ENCODE measurements at places on chromosomes 7 and 10.

DNA sequence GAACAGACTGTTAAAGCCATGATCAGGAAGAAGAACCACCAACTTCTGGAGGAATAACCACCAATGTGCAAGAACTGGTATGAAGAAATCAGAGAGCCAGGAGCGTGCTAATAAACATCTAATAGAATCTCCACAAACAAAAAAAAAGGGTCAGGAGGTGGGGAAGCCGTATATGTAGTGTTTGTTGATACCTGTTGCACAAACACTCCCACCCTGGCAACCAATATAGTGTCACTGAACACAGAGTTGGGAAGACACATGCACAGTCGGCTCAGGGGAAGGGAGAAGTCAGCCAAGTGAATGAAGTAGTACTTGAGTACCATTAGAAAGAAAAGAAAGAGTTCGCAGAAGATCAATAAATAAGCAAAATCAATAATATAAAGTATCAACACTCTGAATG is 400.1 kb downstream of the PARD3 start:
- DNase-seq: no peak

DNA sequence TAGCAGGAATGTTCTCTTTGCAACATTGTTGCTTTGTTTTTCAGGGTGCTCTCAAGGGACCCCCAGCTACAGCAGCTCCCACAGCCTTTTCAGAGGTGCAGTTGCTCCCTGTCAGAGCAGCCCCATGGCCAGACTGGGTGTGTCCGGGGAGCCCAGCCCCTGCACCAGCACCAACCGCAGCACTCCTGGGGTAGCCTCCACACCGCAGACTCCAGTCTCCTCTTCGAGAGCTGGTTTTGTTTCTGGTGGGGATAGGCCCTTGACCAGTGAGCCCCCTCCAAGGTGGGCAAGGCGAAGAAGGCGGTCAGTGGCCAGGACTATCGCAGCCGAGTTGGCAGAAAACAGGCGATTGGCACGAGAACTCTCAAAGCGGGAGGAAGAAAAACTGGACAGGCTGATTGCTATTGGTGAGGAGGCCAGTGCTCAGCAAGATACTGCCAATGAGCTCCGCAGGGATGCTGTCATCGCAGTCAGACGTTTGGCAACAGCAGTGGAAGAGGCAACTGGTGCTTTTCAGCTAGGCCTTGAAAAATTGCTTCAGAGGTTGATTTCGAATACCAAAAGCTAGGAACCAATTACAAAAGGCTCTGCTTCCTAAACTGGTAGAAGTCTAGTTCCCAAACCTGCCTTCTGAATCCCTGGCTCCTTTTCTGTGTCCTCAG is 5.4 kb downstream of the HSPA14 start:
- no peak for DNase-seq

DNA sequence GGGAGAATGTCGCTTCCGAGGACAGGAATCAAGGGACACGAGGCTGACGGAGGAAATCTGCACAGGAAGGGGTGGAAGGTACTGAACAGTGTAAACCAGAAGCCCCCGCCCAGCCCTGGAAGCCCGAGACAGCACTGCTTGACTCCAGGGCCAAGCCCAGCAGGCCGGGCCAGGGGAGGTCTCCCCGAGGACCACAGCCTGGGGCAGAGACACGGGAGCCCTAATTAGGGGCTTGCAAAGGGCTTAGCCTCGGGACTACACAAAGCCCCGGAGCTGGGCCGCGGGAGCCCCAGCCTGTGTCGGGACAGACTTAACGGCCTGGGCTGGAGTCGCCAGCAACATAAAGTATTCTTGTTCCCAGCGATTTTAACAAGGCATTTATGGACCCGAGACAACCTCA is 50.8 kb downstream of the OAT start:
- no peak for DNase-seq

- no peak for DNase-seq
Observed at GRCh38 chr10:119377451-119377957, 165.0 kb downstream of the RGS10 start.

- no peak for DNase-seq
Observed at GRCh38 chr7:44311561-44312495, 13.6 kb downstream of the CAMK2B start.

GRCh38 chr7:131390275-131390674 is 62.6 kb downstream of the MKLN1 start:
- DNase-seq: no peak

- no peak for DNase-seq
Observed at GRCh38 chr10:106424981-106425380, 739.5 kb downstream of the SORCS1 start.

- DNase-seq: no peak
Observed at GRCh38 chr10:72695496-72695895, 3.6 kb downstream of the MCU start.

- DNase-seq: no peak
Observed at GRCh38 chr10:124641282-124642087, 102.7 kb downstream of the FAM53B start.

GRCh38 chr7:150874401-150875198 is 22.3 kb downstream of the AOC1 start:
- no peak for DNase-seq

GRCh38 chr7:157719705-157720655 is 383.2 kb downstream of the DNAJB6 start:
- DNase-seq: no peak

DNA sequence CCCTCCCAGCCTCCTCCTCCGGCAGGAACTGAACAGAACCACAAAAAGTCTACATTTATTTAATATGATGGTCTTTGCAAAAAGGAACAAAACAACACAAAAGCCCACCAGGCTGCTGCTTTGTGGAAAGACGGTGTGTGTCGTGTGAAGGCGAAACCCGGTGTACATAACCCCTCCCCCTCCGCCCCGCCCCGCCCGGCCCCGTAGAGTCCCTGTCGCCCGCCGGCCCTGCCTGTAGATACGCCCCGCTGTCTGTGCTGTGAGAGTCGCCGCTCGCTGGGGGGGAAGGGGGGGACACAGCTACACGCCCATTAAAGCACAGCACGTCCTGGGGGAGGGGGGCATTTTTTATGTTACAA is 83.3 kb downstream of the PAX2 start:
- DNase-seq: no peak

GRCh38 chr10:24254180-24254579 is 45.2 kb downstream of the KIAA1217 start:
- DNase-seq: no peak

GRCh38 chr10:91017198-91017597 is 96.3 kb upstream of the ANKRD1 start:
- no peak for DNase-seq

DNA sequence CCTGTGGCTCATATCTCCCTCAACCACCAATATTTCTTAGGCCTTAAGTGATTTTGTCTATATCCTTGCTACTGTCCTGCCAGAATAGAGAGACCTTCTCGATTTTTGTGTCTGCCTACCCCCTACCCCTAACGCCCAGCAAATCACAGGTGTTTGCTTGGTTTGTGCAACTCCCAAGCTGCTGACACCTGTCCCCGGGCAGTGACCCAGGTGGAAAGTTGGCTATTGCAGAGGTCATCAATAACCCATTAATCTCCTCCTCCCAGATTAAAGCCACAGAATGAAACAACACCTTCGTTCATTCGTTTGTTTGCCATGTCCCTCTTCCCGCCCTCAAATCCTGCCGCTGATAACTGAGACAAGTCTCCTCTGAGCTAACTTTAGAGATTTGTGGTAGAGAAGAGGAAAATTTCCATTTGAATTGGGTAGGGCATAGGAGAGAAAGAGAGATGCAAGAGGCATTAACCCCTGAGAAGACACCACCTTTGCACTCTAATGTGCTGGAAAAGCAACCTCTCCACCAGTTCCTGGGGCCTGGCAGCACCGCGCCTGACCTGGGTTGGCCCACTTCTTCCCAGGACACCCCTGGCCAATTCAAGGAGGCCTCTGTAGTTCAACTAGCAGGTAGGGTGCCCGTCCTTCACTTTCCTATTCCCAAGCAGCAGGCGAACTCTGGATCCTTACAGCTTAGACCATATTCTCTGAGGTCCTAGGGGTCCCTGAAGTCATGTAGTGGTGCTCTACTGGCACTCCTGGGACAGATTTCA is 3.0 kb downstream of the NEUROG3 start:
- no peak for DNase-seq

- no peak for DNase-seq
Observed at GRCh38 chr10:30999070-30999712, 32.5 kb downstream of the ZNF438 start.

GRCh38 chr7:40883826-40884225 is 749.0 kb downstream of the SUGCT start:
- no peak for DNase-seq

- no peak for DNase-seq
Observed at GRCh38 chr10:101013365-101013825, 13.8 kb downstream of the LZTS2 start.

DNA sequence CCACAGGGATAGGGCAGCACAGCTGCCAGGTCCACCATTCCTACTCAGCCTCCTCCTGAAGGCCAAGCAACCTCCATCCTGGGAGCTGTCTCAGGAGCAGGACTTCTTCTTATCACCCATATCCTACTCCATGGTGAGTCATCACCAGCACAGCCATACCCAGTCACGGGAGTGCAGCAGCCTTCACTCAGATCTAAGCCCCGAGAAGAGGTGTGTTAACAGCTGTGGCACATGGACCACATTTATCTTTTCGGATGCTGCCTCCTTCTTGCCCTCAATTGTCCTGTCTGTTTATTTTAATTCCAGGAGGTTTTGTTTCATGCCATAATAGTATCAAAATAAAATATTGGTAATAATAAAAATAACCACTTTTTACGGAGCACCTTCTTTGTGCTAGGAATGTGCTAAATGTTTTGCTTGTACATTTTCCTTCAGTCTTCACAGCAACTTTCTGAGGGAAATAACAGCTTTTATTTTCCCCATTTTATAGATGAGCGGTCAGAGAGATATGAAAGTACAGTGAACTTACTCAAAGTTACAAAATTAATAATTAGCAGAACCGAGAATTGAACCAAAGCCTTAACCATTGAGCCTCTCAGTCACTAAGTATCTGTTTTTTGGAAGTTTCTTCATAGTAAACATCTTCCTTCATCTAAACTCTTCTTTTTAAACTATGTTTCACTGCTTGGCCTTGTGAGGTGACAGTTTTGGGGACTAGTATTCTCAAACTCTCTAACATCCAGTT is 2.5 kb upstream of the KEL start:
- no peak for DNase-seq

- no peak for DNase-seq
Observed at GRCh38 chr7:155889636-155890511, 77.6 kb upstream of the SHH start.

GRCh38 chr10:6786579-6787031 is 206.5 kb upstream of the PRKCQ start:
- DNase-seq: no peak

- DNase-seq: no peak
Observed at GRCh38 chr10:132984801-132985545, 42.6 kb upstream of the CFAP46 start.

GRCh38 chr10:31757386-31757791 is 171.2 kb downstream of the ARHGAP12 start:
- DNase-seq: no peak

DNA sequence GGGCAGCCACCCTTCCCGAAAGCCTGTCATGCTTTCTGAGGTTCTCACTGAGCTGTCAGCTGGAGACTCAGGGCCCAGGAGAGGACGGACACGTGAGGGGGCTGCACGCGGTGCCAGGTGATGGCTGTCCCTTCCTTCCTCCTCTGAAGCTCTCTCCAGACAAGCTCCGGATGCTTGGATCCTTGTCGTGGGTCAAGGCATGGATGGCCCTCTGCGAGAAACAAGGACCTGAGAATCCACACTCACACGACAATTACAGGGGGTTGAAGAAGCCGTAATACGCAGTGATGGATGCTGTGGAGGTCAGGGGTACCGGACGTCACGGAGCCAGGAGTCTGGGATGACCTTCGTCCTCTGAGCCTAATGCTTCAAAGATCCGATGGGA is 170.3 kb downstream of the USP6NL start:
- no peak for DNase-seq

- no peak for DNase-seq
Observed at GRCh38 chr10:69465457-69466157, 14.3 kb downstream of the TSPAN15 start.

GRCh38 chr10:10938676-10939075 is 79.0 kb upstream of the CELF2 start:
- DNase-seq: no peak

GRCh38 chr7:41013117-41013516 is 689.8 kb downstream of the INHBA start:
- no peak for DNase-seq

DNA sequence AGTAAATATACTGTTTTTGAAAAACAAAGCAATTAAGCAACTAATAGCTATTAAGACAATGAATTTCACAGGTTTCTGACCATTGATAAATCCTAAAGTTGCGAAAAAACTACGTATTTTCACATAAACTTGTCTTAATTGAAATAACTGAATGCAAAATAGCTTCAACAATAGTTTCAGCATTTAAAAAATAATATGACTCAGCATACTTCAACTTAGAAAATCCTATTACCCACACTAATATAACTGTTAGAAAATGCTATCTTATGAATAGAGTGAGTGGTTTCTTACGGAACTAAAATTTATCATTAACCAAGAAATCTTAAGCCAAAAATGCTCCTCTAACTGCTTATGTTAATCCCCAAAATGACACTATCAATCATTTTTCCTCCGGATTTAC is 183.9 kb downstream of the AVL9 start:
- no peak for DNase-seq

DNA sequence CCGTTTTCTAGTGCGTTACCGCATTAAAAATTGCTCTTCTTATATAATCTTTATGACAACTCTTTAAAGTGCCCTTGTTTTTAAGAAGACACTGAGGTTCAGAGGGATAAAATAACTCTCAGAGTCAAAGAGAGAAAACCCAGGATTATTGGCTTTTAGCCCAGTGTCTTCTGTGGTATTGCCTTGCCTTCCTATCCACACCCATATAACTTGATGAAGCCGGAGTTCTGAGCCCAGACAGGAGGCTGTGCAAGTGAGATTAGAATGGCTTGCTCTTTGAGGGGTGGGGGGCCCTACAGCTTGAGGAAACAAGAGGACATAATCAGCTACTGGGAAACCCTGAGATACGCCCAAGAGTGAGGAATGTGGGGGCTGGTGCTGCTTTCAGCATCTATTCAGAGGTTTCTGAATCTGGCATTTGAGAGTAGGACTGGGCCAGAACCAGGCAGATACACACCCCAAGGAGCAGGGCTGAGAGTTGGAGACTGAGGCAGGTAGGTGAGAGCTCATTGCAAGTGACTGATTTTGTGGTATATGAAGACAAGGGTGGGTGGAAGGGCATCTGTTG is 2.3 kb downstream of the PRXL2A start:
- no peak for DNase-seq

DNA sequence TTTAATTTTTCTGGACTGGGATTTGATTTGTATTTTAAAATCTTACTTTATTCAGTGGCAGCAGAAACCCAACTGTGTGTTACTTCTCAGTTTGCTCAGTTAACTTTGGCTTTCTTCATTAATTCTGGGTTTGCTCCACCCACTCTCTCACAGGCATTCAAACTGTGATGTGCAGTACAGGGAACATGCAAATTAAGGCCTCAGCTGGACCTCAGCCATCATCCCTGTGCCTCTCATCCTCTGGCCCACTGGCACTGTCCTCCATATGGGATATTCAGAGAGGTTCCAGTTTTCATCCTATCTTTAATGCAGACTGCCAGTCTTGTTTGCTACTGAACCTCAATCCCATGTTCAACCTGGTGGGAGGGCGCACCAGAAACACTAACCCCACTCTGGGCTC is 743.4 kb upstream of the IGFBP3 start:
- no peak for DNase-seq

Data from cortex of kidney (tissue), 1 donor.